ENCODE measurements at places on chromosomes 2 and 18.

DNA sequence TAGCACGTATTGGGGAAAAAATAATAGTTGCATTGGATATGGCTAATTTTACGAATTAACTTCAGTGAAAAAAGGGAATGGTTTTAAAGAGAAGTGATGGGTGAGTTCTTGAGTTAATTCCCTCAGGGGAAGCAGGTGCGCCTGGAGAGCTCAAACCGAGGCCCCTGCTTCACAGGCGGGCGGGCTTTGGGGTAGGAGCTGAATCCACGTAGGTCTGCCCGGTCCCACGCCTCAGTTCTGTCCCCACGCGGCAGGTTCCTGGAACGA lies 44.1 kb downstream of the GORASP2 start:
- DNase-seq: no peak

DNA sequence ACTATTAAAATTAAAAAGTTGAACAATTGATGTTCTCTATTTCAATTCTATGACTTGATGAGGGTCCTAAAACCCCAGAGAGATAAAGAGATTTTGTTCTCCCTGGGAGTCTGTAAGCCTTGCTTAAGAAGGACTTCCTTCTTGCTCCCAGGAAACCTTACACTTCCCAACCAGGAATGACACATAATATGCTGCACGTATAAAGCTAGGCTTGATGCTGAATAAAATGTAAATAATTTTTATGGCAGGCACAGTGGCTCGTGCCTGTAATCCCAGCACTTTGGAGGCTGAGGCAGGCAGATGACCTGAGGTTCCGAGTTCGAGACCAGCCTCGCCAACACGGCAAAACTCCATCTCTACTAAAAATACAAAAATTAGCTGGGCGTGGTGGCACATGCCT lies 27.8 kb downstream of the SPIRE1 start:
- no peak for DNase-seq

DNA sequence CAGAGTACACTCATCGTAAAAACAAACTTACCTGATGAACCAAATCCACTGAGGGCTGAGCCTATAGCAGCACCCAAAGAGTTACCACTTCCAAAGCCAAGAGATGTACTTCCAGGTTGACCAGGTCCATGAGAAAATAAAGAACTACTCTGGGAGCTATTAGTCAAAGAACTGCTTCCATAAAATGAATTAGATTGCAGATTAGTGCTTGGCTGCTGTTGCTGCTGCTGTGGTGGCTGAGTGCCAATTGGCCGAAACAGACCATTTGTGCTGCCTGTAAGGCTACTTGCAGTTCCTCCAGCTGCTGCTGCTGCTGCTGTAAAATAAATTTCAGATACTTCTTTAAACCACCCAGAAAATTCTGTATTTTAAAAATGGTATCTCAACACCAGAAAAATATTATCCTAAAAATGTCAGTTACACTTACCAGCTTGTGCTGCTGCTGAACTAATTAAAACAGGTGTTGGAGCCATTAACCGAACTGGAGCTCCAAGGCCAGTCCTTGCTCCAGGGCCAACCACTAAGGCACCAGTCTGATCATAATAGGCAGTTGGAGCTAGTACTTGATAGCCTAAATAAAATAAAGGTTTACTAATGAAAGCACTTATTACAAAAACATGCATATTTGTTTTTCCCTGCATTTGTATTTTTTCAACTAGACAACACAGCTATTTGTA lies 58.1 kb upstream of the SDC1 start:
- no peak for DNase-seq

DNA sequence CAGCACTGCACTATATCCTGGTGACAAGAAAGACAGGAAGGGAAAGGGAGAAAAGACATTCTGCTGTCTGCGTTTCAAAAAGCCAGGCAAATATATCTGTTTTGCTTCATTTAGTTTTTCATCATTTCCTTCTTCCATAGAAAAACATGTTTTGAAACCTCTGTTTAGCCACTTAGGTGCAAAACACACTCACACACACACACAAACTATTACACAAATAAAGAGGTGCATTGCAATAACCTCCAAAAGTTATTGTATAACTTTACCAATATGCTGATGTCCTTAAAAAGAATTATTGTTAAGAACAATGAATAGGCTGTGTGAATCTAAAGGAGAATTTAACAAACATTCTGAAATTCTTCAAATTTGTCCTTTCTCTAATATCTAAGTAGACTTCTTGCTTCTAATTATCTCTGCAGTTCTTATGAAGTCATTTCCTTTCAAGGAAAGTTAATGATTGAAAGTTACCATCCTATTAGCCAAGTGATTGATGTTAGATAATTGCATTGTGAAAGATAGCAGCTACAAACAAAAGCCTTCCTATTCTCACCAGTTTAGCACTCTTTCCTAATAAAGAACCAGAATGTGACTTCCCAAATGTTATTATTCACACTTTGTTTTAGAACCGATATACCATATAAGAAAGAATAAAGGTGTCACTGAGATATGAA lies 516.7 kb downstream of the KCNJ3 start:
- no peak for DNase-seq

DNA sequence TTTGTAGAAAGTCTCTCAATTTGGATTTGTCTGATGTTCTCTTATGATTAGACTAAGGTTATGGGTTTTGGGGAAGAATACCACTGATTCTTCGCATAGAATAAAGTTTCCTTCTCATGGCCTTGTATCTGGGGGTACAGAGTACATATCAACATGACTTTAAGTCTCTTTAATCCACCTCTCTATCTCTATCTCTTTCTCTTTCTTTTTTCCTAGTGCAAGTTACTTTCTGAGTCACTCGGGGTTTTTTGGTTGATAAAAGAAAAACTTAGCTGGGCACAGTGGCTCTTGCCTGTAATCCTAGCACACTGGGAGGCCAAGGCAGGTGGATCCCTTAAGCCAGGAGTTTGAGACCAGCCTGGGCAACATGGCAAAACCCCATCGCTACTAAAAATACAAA lies 100.1 kb upstream of the MAP4K3 start:
- DNase-seq: no peak

- no peak for DNase-seq
These were observed 141.7 kb downstream of the RBMS1 start for GRCh38 chr2:160351956-160352355.

- DNase-seq: peak; percentile 67
These were observed 43.2 kb upstream of the NOSTRIN start for GRCh38 chr2:168758970-168759820.

GRCh38 chr2:132252894-132253264 lies 91.1 kb upstream of the ANKRD30BL start:
- no peak for DNase-seq

GRCh38 chr2:83305758-83306378 lies 1153.2 kb downstream of the SUCLG1 start:
- DNase-seq: no peak

GRCh38 chr2:98556344-98557033 lies 51.8 kb downstream of the COA5 start:
- DNase-seq: no peak

DNA sequence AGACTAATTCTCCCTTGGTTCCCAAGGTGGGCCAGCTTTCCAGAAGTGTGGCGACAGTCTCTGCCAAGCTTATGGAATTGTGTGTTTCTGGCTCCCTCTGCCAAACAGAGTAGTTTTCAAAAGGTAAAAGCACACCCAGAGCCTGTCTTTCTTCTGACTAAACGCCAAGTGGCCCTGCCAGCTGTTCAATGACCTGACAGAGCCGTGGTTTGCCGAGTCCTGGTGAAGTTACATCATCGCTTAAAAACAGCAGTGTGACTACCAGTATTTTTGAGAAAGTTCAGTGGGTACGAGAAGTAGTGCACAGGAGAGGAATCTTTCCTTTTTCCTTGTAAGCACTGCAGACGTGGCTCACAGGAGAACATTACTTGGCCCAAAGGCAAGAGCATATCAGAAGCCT lies 1.9 kb downstream of the PER2 start:
- no peak for DNase-seq

- no peak for DNase-seq
These were observed 7.3 kb downstream of the MMADHC start for GRCh38 chr2:149579972-149580882.

DNA sequence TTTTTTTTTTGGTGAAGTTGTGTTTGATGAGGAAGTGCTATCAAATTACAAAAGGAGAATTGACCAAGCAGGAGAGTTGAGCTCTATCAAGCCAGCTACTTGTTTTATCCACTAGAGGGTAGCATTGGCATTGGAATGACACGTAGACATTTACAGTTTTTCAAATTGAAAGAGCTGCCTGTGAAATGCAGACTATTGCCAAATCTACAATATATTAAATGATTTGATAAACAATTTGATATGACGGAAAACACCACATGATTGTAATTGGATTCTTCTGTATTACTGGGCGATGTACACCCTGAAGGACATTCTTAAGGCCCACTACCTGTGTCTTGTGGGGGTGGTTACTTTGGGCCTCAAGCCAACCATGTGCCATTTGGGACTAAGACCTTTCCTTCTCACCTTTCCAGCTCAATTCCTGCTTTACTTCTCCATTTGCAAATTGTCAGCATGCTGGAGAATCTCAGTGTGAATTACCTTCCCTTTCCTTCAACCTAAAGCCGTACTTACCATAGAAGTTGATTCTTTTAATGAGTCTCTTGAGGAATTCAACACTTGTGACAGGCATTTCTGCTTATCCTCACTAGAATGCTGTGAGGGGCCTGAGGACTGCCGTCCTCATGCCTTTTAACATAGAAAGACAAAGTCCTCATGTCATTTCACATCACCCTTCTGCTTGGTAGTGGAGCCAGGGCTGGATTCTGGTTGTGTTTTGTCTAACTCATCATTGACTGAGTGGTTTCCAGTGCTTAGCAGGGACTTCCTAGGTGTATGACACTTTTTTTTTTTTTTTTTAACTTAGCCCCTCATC lies 134.8 kb upstream of the THUMPD2 start:
- peak; percentile 28 for DNase-seq

DNA sequence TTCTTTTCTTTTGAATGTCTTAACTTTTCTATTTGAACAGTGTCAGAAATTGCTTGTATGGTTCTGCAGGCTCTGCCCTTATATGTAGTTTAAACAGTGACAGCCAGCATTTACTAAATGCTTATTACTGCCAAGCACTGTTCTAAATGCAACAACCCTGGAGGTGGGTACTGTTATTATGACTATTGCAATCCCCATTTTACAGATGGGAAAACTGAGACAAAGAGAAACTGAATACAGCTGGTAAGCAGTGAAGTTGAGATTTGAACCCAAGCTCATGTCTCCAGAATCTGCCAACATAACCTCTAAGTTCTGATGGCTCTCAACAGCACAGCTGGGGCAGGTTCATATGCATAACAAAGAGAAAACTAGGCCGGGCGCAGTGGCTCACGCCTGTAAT lies 105.7 kb upstream of the GATA6 start:
- no peak for DNase-seq

GRCh38 chr18:74498712-74499627 lies 2.8 kb downstream of the CNDP2 start:
- DNase-seq: peak; percentile 83

DNA sequence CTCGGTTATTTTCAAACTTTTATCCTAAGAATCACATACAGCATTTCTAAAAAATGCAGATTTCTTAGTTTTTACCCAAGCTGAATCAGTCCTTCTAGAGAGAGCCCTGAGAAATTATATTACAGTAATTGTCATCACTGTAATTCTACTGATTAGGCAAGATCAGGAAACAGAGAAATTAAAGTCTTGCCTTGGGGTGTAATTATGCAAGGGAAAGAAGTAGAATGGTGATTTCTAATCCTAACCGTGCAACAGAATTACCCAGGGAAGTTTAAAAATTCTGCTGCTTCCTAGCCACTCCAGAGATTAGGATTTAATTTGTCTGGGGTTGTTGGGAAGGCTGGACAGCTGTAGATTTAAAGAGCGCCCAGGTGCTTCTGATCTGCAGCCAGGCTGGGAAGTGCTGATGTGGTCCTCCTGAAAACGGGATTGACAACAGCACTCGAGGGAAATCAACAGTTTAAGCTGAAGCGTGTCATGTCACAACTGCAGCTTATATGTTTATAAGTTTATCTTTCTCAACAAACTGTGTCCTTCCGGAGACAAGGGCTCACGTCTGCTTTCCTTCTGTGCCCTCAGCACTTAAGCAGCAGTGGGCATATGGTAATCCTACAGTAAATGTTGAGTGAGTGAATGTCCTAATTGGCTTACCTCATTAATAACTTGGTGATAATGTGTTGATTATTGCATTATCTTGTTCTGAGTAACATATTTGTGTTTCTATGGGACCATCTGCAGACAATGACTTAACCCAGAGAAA lies 671.9 kb upstream of the SOX11 start:
- no peak for DNase-seq

GRCh38 chr2:84971510-84972206 lies 697 bp downstream of the KCMF1 start:
- DNase-seq: peak; percentile 73

DNA sequence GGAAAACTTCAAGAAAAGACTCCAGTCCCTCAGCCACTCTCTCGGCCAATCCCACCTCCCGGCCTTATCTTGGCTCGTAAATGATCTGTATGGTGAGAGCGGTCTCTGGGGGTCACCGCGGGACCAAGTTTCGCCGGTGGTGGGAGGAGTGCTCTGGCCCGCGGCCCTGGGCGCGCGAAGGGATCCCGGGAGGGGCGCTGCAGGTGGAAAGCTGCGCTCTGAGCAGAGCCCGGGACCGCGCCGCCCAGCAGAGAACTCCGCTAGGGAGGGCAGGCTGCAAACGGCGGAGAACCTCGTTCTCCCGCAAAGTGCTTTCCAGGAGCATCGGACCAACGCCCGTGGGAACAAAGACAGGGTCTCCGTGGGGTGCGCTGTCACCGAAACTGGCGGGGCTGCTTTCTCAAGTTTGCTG lies 622 bp downstream of the LRP2 start:
- no peak for DNase-seq

DNA sequence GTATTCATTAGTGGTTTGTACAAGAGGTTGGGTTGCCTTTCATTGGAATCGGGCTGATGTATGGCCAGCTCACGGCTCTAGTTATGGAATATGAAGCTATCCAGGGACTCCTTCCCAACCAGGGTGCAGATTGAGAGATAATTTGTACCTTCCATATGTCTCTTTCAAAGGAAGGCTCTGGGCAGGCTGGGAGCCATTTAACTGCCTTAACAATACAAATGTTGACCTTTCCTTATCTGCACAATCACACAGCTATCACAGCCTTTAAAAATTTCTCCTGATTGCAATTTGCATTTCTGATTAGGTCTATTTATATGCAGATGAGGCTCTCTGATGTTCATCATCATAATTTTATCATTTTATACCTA lies 58.7 kb downstream of the MYO3B start:
- DNase-seq: no peak

GRCh38 chr2:220263300-220263699 lies 635.9 kb downstream of the SLC4A3 start:
- DNase-seq: no peak

Data from CD4-positive, alpha-beta T cell treated with Interleukin-17A for 1 hour (primary cell).